ENCODE measurements at places on chromosomes 1 and 21.

DNA sequence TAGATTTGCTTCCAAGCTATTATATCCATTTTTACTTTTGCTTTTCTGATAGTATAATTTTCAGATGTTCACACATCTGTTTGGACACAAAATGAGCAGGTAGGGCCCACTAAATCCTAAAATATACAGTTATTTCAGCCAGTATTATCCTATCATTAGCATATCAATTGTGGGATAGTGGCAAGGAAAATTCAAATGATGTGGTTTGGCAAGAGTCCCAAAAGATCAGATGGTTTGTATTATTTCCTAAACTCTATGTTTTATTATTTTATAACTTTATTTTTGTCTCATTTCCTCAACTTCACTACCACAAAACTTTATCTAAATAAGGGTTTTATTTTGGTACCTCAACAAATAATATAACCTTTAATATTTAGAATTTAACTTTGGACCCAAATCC lies 1659.6 kb downstream of the NCAM2 start:
- no peak for DNase-seq

- DNase-seq: no peak
Measured at GRCh38 chr1:33177996-33178540, 3.8 kb downstream of the TRIM62 start.

DNA sequence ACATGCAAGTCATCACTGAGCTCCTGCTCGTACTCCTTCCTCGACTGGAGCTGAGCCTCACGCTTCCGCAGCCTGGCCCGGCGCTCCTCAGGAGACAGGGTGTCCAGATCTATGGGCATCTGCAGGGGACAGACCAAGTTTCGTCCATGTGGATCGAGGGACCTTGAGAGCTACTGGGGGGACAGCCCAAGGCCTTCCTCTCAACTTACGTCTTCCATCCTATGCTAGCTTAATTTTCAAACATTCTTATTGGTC lies 2.4 kb downstream of the MRPL55 start:
- no peak for DNase-seq

DNA sequence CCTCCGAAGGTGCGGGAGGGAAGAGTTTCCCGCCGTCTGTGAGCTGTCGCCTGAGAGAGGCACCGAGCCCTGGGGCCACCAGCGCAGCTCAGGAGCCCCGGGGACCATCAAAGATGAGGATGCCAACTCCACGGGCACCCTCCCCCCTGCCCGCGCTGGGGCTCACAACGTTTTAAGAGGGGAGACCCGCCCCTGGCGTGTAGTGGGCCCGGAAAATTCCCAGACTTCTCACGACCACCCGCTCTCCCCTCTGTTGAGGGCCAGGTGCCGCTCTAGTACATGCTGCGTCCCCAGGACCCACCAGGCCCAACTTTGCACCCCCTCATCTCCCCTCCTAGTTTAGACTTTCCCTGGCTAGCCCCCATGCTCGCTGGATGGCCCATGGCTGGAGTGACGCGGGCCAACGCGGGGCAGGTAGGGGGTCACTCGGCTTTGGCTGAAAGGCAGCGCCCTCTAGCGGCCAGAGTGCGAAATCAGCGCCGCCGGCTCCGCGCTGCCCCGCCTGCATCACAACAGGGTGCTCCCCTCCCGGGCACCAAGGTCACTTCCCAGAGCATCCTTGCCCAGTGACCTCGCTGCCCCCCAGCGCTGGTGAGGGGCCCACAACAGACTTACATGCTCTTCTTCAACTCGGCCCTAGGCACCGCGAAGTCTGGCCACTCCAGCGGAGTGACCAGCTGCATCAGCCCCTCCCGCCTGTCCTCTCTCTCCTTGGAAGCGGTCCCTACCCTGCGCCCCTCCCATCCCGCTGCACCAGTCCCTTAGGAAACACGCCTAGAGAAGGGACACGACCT lies 1.8 kb downstream of the CD160 start:
- no peak for DNase-seq

GRCh38 chr1:70101231-70101630 lies 104.1 kb downstream of the LRRC40 start:
- DNase-seq: no peak

DNA sequence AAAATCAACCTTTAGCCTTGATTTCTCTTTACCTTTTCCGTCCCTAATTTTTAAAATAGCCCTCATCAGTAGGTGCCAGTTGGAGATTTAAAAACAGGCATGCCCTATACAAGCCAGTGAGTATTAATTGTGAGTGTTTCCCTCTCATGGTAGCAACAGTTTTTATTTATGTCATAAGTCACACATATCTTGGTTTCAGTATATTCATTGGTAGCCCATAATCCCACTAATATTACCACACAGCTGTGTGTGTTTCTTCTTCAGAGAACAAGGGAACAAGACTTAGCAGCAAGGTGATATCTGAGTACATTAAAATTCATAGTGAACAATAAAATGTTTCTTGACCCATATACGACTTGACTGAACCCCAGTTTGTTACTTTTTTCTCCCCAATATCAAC lies 68.6 kb upstream of the HSPA13 start:
- DNase-seq: no peak

DNA sequence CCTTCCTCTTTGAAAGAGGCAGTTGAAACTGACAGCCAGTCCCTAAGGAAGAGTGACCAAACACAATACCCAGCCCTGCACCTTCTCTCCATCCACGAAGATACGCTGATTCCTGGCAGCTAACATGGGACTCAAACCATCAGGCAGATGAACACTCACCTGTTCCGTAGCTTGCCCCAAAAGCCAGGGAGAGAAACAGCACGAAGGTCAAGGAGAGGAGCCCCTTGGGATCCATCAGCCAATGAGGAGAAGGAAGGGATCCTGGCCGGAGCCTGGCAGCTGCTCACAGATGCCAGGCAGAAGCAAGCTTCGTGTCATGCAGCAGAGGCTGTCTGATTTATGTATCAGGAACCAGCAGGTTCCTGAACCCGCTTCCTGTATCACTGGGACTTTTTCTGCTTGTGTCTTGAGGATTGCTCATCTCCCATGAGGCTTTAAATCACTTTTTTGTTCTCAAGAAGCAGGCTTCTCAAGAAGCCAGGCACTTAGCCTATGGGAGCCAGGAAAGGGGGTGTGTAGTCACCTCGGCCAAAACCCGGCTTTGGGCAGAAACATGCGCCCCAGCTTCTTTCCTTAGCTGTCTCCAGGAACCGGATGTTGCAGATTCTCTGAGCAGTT lies at the start of gene SLAMF1:
Gene SLAMF1 (minus strand): TSS at position 334 of the 618 bp plus-strand sequence. CDS start 99 bp downstream, at position 235.
- no peak for DNase-seq

DNA sequence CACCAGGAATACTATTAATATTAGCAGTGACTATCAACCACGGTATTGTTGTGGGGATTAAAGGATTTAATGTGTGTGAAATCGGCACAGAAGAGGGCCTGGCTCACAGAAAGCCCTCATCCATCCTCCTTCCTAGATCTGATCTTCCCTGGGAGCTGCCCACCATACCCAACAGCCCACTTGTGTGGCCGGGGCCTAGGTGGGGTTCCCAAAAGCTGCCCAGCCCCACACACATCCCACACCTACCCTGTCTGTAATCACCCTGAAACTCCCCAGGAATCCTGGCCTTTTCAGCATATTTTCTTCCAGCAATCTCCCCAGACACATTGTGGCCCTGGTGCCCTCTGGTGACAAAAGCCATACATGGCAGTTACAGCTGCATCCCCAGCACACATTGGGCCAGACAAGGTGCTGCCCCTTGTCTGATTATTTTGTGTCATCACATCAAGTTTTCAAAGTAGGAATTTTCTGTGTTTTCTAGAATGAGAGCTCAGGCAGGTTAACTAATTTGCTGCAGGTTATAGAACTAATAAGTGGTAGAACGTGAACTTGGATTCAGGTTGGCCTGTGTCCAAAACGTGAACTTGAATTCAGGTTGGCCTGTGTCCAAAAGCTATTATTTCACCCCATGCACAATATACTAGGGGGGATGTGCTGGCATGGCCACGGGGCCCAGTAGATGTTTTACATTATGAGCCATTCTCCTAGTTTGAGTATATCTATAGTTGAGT lies 5.3 kb upstream of the SLC6A9 start:
- DNase-seq: no peak

DNA sequence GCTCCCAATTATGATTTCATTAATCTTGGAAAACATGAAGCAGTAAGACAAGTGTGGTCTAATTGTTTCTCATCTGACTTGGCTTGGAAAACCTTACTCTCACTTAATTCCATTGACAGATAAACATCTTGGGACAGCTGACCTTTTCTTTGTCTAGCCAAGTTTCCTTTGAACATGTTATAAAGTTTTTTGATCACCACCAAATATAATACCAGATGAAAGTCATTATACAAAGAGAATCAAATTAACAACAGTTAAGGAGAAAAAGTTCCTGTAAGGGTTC lies 50.2 kb downstream of the ALG14 start:
- no peak for DNase-seq

DNA sequence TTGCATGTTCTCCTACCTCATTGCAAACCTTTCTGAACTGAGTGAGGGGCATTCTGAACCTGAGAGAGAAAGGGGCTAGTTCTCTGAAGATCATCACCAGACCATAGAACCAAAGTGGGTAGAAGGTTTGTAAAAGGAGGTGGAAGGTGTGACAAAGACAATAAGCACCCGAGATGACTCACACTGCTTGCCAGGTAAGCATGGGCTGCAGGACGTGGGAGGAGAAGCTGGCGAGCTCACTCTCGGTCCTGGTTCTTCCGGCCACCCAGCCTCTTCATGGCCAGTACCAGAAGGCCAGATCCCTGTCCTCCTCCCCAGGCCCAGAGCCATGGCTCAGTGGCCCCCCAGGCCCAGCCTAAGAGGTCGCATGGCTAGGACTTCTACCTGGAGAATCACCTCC lies 128.3 kb downstream of the TMEM53 start:
- no peak for DNase-seq

DNA sequence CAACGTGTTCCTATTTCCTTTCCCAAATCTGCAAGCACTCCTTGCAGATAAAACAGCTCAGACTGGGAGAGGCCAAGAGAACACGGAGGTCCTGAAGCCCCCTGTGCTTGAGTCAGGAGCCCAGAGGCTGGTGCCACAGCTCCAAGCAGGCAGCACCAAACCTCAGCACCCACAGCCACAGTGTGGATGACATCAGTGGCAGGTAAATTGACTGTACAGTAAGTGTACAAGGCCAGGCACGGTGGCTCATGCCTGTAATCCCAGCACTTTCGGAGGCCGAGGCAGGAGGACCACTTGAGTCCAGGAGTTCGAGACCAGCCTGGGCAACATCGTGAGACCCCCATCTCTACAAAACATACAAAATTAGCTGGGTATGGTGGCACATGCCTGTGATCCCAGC lies 1.9 kb upstream of the COL6A1 start:
- DNase-seq: no peak

- DNase-seq: no peak
Measured at GRCh38 chr1:94612525-94613204, 71.1 kb upstream of the F3 start.

- DNase-seq: peak; percentile 99
Measured at GRCh38 chr1:44807364-44808062, 362 bp upstream of the DYNLT4 start.

DNA sequence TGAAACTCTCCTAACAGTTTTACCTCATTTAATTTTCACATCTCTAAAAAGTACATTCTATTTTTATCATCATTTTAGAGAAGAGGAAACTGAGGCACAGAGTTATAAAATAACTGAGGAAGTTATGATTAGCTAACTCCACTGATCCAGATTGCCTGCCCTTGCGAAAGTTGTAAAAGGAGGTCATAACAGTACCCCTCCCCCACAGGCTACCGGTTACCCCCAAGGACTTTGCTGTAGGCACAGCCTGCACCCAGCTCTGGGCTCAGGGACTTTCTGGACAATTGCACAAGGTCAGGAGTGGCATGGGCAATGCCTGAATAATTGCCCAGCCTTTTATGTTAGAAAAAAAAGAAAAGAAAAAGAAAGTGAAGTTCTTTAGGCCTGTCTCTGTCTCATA lies 22.7 kb downstream of the PIGM start:
- DNase-seq: no peak

DNA sequence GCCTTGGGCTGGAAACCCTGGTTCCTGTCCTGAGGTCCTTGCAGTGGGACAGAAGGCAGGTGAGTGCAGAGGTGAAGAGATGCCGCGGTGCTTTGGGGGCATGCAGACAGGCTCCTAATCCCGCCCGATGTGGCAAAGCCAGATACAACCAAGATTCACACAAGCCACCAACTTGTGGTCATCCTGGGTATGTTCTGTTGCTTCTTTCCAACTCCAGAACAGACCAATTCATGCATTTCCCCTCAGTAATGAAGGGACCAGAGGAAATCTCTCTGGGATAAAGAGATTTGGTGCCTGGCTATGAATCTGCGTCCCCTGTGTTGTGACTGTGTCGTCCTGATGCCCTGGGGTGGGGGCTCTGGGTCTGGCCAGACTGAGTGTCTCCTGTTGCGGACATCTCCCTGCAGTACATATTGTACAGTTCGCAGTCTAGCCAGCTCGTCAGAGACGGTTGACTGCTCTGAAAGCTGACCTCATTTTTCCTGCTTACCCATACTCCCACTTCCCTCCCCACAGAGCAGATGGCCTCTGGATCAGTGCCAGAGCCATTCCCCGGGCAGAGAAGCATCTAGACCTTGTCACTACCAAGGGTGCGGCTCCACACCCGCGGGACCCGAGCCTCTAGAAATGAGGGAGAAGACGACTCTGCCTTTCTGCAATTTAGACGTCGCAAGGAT lies 216.3 kb downstream of the KIF26B start:
- no peak for DNase-seq

DNA sequence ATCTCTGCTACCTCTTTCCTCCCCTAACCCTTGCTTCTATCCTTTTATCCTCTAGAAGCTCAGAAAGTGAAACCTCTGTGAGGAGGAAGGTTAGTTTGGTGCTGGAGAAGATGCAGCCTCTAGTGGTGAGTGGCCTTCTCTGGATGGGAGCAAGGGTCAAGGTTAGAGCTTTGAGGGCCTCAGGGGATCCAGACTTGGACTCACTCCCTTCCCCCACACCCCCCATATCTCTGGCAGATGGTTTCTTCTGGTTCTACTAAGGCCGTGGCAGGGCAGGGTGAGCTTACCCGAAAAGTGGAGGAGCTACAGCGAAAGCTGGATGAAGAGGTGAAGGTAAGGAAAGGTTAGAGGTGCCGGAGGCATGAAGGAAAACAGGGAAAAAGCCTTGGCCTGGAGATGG lies 9.2 kb downstream of the CGN start:
- DNase-seq: no peak

DNA sequence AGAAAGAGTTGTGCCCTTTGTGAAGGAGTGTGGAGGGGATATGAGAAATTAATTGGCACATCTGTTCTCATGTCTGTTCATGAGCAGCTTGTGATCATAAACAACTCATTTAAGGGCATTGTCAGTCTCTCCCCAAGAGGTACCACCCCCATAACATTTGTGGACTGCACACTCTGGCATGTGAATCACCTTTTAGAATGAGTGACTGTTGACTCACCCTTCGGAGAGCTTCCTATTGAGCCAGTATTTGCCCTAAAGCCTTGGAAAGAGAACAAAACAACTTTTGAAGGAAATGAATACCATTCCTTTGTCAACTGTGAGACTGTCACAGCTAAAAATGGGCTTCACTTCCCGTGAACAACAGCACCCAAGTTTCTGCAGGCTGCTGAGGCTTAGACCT lies 27.5 kb upstream of the MYSM1 start:
- DNase-seq: peak; percentile 52
